Activated naive CD4-positive, alpha-beta T cell treated with anti-CD3 and anti-CD28 coated beads, Interleukin-2, amount 10 ng/mL, durations not matched to agents 7 days and 5 days (primary cell): ENCODE measurements at places on chromosomes 2 and 18.
A peak's percentile ranks its signal among the peaks of the same experiment; 100 is the strongest.

- no peaks in the 10 kb centered on the region for H3K36me3 ChIP-seq
- H3K27me3 ChIP-seq, result no peaks in the 10 kb centered on the region
- DNase-seq, result no peak
- no peak overlapping the region for H3K27ac ChIP-seq
Observed at GRCh38 chr2:90209806-90210205, 1518.3 kb downstream of the RPIA start.

DNA sequence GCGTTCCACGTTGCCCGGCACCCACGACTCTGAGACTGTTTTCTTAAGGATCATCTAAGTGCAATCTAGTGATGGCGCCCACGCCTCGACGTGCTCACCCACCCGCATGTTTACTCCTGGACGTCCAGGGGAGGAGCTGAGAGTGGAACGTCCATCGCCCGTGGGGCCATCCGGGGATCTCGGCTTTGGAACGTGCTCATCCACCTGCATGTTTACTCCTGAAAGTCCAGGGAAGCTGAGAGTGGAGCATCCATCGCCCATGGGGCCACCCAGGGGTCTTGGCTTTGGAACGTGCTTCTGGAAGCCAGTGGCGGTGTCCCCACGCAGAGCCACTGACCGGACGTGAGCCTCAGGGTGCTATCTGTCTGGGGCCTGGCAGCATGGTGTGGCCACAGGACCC lies 45.6 kb upstream of the SALL3 start:
- H3K27ac ChIP-seq, result no peak overlapping the region
- DNase-seq, result no peak
- no peaks in the 10 kb centered on the region for H3K27me3 ChIP-seq
- no peaks in the 10 kb centered on the region for H3K36me3 ChIP-seq
- H3K4me3 ChIP-seq, result no peak overlapping the region

GRCh38 chr2:50315336-50315735 lies 716.6 kb downstream of the NRXN1 start:
- no peaks in the 10 kb centered on the region for H3K36me3 ChIP-seq
- H3K4me1 ChIP-seq, result no peaks in the 10 kb centered on the region
- H3K27ac ChIP-seq, result no peak overlapping the region

- H3K4me3 ChIP-seq, result no peak overlapping the region
- no peaks in the 10 kb centered on the region for H3K4me1 ChIP-seq
- no peaks in the 10 kb centered on the region for H3K36me3 ChIP-seq
- H3K27me3 ChIP-seq, result no peaks in the 10 kb centered on the region
- H3K27ac ChIP-seq, result no peak overlapping the region
Observed at GRCh38 chr2:154637456-154637855, 61.0 kb upstream of the KCNJ3 start.

DNA sequence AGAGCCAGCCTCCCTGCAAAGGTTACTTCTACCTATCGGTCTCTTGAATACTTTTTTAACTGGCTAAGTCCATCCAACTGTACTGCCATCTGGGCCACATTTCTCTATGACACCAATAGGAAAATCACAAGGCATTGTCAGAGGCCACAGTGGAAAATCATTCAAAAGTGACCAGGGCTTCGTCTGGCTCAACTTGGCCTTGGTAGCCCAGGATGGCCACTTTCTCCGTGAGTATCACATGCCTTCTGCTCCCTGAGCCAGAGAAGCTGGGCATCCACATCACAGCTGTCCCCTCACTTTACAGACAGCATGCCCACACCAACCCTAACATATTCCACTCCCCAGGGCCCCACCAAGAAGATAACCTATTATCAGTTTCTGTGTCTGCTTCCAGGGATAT lies 5.8 kb downstream of the CIB4 start:
- DNase-seq, result no peak

- no peaks in the 10 kb centered on the region for H3K27me3 ChIP-seq
- no peak overlapping the region for H3K4me3 ChIP-seq
Observed at GRCh38 chr2:37636381-37637066, 34.9 kb downstream of the CDC42EP3 start.

DNA sequence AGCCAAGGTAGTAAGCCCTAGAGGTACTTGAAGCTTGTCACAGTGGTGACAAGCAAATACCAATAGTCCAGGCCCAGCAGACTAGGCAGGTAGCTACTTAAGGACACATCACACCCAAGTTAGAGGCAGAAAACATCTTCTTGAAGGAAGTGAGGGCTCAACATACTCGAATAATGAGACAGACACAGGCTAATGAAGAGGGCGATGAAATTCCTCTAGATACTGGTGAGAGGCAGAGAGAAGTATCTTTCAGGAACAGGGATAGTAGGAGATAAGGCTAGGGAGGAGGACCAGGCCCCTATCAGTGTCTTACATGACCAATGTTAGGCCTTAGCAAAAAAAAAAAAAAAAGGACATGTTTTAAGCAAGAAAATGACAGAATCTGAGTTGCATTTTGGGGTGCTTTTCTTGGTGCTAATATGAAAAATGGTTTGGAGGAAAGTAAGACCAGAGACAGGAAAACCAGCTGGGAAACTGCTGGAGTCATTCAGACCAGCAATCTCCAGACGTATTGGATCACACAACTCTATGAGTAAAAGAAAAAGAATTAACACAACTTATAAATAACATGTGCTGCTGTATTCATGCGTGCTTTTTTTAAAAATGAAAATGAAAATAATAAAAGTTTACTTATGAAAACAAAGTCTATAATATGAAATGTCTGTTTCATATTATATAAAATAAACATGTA lies 37.7 kb downstream of the COBLL1 start:
- no peaks in the 10 kb centered on the region for H3K27me3 ChIP-seq
- no peaks in the 10 kb centered on the region for H3K4me1 ChIP-seq
- H3K36me3 ChIP-seq, result no peaks in the 10 kb centered on the region

DNA sequence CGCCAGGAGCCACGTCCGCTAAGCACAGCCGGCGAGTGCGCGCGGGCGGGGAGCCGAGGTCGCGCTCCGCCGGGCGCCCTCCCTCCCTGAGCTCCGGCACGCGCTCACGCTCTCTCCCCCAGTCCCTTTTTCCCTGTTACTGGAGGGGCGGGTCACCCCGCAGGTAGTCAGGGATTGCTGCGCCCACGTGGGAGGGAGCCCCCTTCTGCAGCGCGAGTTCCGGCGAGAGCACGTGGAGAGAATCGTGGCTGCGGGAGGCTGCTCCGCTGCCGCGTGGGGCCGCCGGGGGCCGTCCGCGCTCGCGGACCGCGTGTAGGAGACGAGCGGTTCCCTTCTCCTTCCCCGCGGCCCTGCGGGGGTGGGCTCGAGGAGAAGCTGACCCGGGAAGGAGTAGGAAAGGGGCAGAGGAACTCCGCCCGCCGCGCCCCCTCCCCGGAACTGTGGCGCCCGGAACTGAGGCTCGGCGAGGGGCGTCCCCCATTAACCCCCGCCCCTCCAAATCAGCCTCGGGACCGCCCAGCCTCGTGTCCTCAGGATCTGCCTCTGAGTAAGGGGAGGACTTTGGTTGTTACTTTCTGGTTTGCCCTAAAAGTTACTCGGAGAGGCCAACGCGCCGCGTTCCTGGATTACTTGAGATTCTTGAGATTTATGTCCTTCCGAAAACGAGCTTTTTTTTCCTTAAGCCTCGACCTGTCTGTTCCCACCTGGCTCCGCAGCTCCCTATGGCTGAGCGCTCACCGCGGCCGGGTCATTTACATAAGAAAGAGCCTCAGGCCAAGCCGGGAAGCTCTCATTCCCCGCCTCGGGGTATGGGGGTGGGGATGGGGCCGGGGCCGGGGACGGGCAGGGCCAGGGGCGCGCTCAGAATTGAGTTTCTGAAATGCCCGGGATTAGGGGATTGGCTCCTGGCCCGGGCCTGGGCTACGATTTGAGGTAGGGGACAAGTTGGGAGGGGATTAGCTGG lies 1.1 kb downstream of the HK2 start:
- H3K4me1 ChIP-seq, result peaks cover 63% of the 10 kb centered on the region
- H3K27ac ChIP-seq, result peak overlapping the region; percentile 94
- no peaks in the 10 kb centered on the region for H3K27me3 ChIP-seq
- peak overlapping the region; percentile 95 for H3K4me3 ChIP-seq
- peak; percentile 85 for DNase-seq
